NCI-H524 (cell line): ENCODE measurements at places on chromosomes 12 and 14.

DNA sequence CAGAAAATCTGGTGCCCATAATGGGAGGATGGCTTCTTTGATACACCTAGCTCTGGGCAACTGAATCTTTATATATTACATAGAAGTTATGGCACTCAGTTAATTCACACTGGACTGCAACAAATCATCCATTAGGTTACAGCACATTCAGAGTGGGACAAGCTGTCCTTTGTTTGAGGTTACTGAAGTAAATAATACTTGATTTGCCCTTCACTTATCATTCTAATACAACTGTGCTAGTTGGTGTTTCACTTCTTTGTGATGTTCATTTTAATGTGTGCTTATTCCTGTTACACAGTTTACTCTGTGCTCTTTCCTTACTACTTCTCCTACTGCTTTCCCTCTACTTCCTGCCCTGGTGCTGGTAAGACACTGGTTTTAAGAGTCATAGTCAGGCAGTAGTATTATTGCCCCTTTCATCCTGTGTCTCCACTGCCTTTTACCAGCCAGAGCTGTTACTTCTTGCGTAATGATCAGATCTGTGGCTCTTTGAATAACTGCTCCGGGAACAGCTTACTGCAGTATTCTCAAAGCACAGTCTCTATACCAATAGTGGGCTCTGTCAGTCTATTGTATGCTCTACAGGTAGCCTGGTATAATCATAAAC, 36.4 kb upstream of the GXYLT1 start:
- no peak for DNase-seq

DNA sequence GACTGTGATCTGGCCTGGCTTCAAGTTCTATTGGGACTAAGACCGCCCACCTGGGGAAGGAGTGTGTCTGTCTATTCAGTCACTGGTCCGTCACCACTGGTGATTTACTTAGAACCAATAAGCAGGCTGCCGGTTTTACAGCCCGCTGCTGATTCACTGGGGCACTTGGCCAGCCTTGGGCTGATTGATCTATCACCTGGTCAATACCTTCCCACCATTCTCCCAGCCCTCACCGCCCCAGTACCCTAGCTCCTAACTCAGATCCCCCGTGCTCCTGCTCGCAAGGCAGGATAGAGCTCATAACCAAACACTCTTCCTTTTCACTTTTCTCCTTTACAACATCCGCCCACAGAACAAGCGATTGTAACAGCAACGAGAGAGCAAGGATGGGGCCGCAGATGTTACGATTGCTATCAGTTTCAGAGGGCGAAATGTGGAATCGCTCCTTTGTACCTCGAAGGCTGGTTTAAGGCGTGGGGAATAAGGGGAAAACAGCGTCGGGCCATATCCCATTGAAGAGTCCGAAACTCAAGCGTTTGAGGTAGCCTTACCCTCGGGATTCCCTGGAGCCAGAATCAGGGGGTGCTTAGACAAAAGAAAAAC, 672 bp downstream of the RDH11 start:
- DNase-seq: peak; percentile 85

DNA sequence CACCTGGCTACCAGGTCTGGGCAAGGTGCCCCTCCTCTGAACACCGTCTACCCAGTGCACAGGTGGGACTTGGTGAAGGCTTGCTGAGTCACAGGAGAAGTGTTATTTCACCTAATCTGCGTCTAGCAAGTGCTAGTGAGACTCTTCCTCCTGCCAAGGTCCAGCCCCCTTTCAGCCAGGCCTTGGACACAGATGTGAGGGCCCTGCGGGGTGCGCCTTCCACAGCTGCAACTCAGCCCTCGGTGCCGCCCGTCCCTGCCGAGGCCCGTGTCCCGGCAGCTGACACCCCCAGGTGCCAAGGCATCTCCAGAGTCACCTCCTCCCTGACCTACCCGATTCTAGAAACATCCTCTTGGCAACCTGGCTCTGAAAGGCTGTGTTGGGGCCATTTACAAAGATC, 55.1 kb downstream of the PRIMA1 start:
- DNase-seq: no peak

GRCh38 chr14:28707814-28708213, 58.8 kb upstream of the FOXG1 start:
- DNase-seq: no peak

- no peak for DNase-seq
Measured at GRCh38 chr14:103562179-103562428, 353 bp downstream of the BAG5 start.

DNA sequence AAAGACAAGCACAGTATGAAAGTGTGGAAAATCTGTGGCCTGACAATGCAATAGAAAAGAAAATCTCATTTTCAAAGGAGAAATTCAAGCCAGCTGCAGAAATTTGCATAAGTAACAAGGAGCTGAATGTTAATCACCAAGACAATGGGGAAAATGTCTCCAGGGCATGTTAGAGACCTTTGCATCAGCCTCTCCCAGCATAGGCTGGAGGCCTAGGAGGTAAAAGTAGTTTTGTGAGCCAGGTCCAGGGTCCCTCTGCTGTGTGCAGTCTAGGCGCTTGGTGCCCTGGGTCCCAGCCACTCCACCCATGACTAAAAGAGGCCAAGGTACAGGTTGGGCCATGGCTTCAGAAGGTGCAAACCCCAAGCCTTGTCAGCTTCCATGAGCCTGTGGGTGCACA, 58.3 kb downstream of the TESPA1 start:
- no peak for DNase-seq

GRCh38 chr12:24900196-24900595, 48.7 kb downstream of the BCAT1 start:
- peak; percentile 59 for DNase-seq

- no peak for DNase-seq
Measured at GRCh38 chr14:76955575-76956315, 72.8 kb downstream of the IRF2BPL start.

GRCh38 chr12:47437570-47437969, 268.3 kb downstream of the RPAP3 start:
- no peak for DNase-seq

- no peak for DNase-seq
Measured at GRCh38 chr14:21398901-21399300, 15.1 kb upstream of the SUPT16H start.

GRCh38 chr12:116813271-116814041, 67.8 kb downstream of the HRK start:
- no peak for DNase-seq

DNA sequence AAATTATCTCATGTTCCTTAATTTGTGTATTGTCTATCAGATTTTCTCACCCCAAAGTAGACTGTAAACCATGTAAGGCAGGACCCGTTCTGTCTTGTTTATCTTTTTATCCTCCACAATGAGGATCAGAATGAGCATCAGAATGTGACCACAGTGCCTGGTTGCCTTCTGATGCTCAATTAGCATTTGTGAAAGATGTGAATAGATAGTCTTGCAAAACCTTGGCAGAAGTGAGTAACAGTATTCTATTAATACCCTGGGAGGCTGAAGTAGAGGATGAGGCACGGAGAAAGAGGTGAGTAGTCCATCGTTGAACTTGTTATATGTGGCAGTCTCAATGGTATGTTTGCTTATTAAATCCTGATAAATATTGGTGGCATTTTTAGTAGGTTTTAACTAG, 781.4 kb downstream of the NRXN3 start:
- no peak for DNase-seq

DNA sequence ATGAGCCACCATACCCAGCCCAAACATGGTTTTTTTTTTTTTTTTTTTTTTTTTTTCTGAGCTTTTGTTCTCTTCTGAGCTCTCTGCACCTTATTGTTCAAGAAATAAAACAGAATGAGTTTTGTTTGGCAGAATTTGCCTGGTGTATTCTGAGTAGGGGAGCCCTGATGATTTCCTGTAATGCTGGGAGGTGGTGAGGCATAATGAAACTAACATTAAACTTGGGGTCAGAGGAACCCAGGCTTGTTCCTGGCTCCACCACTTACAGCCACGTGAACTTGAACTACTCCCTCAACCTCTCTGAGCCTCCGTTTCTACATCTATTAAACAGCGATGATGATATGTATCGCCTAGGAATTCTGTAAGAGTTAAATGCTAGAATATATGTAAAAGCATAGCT, 276.3 kb upstream of the CRY1 start:
- DNase-seq: no peak
